ENCODE measurements at places on chromosomes 4 and X.
A peak's percentile ranks its signal among the peaks of the same experiment; 100 is the strongest.

- peak; percentile 77 for DNase-seq
Measured at GRCh38 chrX:24081661-24082154, 27.0 kb downstream of the EIF2S3 start.

- peak; percentile 48 for DNase-seq
Measured at GRCh38 chr4:54063229-54063628, 1.2 kb downstream of the CHIC2 start.

DNA sequence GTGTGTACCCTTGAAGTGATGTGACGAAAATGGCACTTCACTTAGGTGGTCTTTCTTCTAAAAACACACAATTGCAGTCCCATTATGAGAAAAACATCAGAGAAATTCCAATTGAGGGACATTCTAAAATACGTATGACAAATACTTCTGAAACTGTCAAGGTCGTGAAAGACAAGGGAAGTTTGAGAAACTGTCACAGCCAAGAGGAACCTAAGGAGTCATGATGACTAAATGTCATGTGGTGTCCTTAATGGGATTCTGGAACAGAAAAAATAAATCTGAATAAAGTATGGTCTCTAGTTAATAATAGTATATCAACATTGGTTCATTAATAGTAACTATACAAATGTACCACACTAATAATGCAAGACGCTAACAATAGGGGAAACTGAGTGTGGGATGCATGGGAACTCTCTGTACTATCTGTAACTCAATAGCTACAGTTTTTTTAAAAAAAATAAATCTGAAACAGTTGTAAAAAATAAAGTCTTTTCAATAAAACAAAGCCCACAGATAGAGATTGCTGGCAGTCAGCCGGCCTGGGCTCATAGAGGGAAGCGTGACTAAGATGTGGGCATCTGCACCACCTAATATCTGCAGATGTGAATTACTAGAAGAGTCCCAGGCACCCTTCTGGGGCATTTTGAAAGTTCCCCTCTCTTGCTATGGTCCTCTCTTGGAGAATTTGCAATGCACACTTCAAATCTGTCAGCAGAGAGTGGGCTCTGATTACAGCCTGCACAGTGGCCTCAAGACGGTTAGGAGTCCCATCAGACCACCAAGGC is 47.6 kb downstream of the MID1IP1 start:
- no peak for DNase-seq

DNA sequence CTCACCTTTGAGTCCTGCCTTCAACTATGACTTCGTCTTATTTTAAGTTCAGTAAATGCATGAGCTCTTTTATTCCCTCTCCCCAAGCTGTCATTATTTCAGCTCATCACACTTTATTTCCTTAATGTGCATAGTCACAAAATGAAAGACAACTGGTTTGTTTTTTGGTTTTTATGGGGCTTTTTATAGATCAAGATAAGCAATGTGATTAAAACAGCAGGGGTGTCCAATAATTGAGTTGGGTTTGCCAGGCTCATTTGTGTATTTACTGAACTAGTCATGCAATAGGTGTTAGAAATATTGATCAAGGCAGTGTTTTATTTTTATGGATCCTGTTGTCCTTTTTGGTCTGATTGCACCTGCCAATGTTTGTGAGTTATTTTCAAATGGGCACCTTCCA is 102.2 kb downstream of the FRMPD4 start:
- no peak for DNase-seq

GRCh38 chr4:181507938-181508337 is 735.3 kb upstream of the TENM3 start:
- DNase-seq, result no peak

GRCh38 chr4:151455212-151455611 is 46.2 kb downstream of the FHIP1A start:
- no peak for DNase-seq

DNA sequence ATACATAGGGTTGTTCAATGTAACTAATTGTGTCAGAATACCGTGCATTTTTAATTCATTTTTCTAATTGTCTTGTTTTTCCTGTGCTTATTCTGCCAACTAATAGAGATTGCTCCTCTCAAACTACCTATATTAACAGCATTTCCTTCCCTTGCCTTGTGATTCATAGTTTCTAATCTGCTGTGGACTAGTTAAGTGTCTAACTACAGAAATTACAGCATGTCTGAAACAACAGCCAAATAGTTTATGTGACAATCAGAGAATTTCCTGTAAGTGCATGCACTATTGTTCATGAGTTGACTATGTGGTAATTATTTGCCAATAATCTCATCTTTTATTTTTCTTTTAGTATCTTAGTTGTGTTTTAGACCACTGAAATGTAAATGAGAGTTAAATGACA is 4.1 kb upstream of the SEC24B start:
- DNase-seq, result no peak

DNA sequence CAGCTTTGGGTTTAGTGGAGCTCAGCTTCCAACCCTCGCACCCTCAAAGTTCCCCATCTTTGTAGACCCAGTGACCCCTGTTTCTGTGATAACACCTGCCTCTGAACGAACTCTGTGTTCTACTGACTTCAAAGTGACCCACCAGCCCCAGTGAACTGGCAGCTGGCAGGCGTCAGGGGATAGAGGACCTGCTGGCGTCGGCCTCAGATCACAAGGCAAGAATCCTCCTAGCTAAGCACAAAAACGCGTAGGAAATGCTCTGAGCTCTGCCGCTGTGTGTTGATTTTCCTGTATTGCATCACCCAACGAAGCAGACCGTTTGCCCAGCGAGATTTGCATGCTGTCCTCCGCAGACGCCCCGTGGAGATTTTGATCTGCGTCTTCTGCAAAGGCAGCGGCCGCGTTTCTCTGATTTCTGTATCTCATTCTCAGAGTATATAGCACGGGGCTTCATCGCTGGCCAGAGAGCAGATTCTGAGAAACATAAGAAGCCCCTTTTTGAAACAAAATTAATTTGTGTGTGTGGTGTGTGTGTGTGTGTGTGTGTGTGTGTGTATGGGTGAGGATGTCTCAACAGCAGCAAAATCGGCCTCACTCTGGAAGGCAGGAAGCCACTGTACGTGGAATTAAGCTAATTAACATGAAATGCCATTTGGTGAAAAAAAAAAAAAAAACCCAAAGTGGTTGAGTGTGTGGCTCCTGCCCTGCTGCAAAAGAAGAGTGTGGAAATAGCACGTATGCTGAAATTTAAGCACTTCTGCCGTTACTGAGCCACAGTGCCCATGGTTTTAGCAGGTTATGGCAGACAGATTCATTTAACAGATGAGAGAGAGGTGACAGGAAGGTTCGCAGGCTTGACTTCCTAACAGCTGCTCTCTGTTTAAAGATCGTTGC is 29.2 kb upstream of the ASMTL start:
- DNase-seq, result peak; percentile 15

DNA sequence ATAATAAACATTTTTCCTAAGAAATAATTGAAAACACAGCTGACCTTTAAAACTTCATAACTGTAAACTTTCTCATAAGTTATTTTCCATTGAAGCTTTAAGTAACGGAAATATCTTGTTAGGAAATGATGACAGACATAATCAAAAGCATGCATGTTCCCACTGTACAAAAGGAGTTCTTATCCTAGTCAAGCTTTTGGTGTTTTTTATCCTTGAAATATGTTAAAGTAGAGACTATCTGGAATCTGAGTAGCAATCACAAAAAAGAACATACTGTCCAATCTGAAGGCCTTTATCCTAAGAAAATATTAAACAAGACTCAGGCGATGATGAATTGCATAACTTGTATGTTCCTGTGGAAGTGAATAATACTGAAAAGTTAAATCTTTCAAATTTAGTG is 14.4 kb downstream of the GEMIN8 start:
- DNase-seq, result no peak

DNA sequence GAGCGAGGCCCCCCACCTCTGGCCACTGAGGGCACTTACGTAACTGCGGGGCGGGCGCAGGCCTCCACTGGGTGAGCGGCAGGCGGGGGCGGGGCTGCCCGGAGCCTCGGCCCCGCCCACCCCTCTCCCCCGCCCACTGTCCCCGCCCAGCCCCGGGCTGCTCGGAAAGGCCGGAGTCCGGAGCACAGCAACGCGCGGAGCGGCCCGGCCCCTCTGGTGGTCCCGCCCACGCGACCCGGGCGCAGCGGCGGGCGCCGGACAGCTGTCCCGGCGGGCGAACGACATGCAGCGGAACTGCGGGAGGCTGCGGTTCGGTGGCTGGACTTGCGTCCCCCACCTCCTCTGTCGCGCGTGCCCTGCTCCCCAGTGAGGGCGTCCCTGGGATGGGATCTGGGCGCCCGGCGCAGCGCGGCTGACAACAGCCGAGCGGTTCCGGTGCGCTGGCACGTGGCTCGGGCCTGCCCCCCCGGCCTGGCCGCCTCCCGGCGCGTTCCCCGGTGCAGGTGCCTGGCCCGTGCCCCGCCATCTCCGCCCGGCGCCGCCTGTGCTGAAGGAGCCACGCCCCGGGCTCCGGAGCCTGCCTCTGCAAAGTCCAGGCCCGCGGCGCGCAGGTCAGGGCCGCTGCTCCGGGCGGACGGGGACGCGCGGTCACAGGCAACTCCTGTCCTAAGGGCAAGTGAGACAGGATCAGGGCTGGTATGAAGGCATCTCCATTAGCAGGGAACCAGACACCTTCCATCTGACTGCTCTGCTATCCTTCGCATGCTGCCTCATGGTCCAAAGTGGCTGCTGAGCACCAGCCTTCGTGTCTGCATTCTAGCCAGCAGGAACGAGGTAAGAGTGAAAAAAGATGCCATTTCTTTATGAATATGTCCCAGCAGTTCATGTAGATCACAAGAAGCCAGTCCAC is 21.8 kb upstream of the JAKMIP1 start:
- DNase-seq, result no peak

GRCh38 chr4:52110171-52110570 is 59.1 kb downstream of the SPATA18 start:
- no peak for DNase-seq

- DNase-seq, result no peak
Measured at GRCh38 chrX:7704205-7704604, 138.8 kb upstream of the VCX start.

DNA sequence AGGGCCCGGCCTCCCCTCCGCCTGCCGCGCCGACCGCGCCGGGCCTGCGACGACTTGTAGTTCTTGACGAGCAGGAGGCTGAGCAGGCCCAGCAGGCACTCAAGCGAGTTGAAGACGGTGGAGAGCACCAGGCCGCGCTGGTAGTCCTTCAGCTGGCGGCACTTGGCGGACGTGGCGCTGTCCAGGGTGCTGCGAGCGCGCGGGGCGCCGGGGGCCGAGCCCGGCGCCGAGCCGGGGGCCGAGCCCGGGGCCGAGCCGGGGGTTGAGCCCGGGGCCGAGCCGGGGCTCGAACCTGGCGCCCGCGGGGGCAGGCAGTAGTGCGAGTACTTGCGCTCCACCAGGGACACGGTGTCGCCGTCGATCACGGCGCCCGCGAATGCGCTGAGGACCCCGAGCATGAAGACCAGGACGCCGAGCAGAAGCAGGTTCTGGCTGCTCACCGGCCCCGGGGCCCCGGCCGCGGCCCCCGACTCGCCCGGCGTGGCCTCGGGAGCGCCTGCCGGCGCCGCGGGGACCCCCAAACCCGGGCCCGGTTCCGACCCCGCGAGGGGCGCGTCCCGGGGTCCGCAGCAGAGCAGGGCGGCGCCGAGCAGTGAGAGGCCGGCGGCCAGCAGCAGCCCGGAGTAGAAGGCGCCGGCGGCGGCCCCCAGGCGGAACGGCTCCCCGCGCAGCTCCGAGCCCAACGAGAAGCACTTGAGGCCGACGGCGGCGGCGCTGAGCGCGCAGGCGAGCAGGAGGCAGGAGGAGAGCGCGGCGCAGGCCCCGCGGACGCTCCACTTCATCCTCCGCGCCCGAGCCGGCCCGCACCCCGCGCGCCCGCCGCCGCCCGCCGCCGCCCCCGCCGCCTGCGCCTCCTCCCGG is 584 bp downstream of the TMEM271 start:
- DNase-seq, result no peak

DNA sequence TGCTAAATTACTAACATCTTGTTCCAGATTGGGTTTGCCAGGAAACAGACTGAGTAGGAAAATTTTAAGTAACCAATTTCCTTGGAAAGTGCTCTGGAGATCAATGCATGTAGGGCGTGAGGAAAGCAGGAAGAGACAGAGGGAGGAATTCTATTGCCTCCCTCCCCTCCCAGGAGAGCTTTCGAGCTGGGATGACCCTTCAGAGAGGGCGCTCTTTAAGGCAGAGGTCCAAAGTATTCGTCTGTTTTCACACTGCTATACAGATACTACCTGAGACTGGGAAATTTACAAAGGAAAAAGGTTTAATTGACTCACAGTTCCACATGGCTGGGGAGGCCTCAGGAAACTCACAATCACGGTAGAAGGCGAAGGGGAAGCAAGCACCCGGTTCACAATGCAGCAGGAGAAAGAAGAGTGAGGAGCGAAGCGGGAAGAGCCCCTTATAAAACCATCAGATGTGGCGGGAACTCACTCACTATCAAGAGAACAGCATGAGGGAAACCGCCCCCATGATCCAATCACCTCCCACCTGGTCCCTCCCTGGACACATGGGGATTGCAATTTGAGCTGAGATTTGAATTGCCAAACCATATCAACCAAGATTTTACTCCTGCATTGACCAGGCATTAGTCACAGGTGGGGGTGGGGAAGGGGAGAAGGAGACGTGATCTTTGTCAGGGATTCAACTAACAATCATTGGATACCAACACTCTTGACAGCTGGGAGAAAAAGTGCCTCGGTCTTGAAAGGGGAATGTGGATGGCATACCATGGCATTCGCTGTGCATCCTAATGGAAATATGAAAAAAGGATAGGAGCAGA is 63.8 kb downstream of the SLITRK2 start:
- no peak for DNase-seq

DNA sequence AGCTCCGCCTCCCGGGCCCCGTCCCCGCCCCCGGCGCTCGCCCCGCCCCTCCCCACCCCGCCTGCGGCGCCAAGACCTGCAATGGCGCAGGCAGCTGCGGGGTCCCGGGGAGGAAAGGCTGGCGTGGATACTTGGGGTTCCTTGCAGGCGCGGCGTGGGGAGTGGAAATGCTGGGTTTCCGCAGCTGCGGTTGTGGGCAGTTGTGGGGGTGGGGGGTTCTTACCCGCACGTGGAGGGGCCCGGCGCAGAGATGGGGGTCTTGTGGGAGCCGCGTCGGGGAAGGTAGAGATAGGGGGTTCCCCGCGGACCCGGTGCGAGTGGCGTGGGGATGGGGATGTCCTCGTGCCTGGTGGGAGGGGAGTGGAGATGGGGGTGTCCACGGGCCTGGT is 680 bp upstream of the ASMTL start:
- DNase-seq, result peak; percentile 38

- DNase-seq, result no peak
Measured at GRCh38 chrX:105228602-105229001, 8.1 kb upstream of the TEX13A start.

DNA sequence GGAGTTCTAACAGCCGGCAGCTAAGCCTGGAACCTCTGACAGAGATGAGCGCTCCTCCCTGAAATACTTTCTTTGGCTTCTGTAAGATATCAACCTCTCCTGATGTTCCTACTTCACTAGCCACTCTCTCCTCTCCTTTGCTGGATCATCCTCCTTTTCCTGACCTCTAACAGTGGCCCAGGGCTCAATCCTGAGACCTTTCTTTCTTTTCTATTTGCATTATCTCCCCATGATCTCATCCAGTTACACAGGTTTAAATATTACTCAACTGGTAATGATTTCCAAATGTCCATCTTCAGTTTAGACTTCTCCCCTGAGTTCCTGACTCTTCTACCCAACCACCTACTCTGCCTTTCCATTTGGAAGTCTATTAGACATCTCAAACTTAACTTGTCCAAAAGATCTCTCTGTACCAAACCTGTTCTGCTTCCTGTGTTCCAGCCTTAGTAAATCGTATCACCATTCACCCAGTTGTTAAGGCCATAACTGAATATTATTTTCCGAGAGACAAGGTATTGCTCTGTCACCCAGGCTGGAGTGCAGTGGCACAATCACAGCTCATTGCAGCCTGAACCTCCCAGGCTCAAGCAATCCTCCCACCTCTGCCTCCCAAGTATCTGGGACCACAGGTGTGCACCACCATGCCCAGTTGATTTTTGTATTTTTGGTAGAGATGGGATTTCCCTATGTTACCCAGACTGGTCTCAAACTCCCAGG is 41.1 kb downstream of the RFC1 start:
- no peak for DNase-seq

Measured in PC-9 (cell line).